Breast epithelium (tissue), 4 donors: ENCODE measurements at places on chromosomes 12 and 14.

- DNase-seq = no peak
Measured at GRCh38 chr12:9758119-9758518, 2.6 kb downstream of the CD69 start.

GRCh38 chr14:75648066-75648838 is 12.4 kb downstream of the ERG28 start:
- DNase-seq = peak; percentile 30

- DNase-seq = no peak
Measured at GRCh38 chr14:50366589-50366988, 30.1 kb downstream of the CDKL1 start.

DNA sequence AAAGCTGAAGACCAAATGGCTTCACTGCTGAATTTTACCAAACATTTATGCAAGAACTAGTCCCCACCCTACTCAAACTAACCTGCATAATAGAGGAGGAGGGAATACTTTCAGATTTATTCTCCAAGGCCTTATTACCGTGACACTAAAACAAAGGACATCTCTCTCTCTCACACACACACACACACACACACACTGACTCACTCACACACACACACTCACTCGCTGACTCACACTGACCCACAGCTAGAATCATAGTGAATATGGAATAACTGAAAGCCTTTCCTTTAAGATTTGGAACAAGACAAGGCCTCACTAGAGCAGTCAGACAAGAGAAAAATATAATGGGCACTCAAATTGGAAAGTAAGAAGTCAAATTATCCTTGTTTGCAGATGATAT is 1014.1 kb downstream of the TMTC2 start:
- no peak for DNase-seq

DNA sequence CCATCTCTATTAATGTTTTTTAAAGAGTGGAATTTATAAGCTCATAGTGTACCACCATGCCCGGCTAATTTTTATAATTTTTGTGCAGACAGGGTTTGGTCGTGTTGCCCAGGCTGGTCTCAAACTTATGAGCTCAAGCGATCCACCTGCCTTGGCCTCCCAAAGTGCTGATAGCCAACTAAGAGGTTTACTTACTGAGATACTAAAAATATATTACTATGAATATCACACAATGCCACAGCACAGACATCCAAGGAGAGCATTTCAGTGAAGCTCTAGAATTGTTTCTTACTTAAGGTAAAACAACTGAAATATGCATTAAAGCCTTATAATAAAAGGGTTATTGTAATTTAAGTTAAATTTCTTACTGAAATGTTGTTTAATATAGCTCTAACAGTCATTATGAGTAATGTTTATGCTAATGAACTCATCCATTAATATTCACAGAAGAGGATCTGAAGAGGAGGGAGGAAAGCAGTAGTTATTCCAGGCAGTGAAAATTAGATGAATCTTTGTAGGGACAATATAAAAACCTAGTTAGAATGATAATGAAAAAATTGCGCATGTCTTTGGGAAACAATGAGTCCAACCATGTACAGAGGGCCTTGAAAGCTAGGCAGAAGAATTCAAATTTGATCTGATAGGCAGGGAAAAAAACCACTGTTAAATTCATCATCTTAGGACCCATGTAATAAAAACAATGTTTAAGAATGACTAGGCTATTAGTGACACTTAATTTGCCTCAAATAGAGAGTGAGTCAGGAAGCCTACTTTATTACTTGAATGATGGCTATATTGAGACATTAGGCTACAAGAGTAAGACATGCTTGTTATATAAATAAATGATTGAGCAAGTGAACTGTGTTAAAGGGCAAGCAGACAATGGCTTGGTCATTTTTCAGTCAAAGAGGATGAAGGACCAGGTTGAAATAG is 99.2 kb downstream of the SLC41A2 start:
- no peak for DNase-seq

- DNase-seq = no peak
Measured at GRCh38 chr12:109009766-109010165, 11.1 kb downstream of the SVOP start.

DNA sequence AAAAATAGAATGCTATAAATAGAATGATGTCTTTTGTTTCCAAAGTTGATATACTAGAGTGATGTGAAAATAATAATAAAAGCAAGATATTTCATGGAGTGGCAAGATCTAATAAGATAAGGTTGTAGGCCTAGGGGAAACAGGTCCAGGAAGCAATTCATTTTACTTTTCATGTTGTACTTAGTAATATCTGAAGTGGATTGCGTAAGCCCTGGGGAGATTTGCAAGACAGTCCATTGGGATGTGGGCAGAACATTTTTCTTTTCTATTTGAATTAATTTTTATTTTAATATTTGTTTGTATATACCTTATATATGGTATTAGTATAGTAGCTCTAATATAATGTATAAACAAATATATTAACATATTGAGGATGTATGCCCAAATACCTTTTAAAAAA is 7.5 kb downstream of the NUBPL start:
- no peak for DNase-seq

DNA sequence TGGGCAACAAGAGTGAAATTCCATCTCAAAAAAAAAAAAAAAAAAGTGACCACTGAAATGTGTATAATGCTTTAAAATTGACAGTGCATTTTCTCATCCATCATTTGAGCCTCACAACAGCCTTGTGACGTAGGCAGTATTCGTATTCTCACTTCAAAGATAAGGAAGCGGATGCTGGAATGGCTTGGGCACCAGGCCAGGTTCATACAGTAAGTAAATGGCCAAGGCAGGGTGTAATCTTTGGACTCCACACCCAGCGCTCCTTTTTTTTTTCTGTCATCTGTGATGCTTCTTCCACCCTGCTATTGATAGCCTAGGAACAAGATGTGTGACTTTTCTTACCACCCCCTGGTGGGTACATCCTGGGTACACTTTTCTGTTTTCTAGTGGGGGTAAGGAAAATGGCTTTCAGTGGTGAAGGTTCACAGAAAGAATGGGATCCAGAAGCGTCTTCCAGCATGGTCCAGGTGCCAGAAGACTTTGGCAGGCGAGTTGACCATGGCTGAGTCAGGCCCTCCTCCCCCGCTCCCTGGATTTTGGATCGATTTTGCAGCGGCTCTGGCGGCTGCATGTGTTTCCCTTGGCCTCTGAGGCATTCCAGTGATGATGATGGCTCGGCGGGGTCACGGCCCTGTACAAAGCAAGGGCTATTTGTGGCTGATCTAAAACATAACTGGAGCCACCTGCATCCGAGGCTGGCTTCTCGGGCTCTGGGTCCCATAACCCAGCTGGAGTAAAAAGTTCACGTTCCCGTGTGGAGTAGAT is 110.6 kb downstream of the CACNA1C start:
- peak; percentile 50 for DNase-seq

GRCh38 chr12:23424685-23425084 is 524.8 kb downstream of the SOX5 start:
- no peak for DNase-seq

DNA sequence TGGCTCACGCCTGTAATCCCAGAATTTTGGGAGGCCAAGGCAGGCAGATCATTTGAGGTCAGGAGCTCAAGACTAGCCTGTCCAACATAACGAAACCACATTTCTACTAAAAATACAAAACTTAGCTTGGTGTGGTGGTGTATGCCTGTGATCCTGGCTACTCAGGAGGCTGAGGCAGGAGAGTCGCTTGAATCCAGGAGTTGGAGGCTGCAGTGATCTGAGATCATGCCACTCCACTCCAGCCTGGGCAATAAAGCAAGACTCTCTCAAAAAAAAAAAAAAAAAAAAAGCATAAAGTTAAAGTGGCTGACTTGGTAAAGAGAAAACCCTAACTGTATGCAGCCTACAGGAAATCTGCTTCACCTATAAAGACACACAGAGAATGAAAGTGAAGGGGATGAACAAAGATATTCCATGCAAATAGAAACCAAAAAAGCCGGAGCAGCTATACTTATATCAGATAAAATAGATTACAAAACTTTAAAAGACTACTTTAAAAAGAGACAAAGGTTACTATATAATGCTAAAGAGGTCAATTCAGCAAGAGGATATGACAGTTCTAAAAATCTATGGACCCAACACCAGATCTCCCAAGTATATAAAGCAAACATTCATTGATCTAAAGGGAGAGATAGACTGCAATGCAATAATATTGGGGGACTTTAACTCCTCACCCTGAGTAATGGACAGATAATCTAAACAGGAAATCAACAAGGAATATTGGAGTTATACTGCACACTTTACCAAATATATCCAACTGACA is 4.1 kb downstream of the CLEC2B start:
- DNase-seq = no peak

DNA sequence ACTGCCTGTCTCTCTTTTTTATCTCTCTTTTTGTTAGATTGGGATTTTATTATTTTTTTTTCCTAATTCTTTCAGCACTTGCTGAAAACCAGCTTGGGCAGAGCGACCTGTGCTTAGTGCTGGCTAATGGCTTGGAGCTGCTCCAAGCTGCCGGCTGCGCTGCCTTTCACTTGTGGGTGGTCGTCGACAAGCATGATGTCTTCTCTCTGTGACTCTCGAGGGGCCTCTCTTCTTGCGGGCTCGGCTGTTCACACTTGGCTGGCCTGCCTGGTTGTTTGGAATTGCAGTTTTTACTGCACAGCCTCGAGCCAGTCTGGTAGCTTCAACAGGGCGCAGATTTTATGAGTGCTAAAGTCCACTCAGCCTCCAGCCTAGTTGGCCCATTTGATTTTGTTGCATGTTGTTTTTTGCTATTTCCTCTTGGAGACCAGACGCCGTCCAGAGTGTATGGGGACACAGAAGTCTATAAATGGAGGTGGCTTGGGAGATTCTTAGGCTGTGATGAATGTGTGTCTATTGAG is 18.6 kb downstream of the TPCN1 start:
- DNase-seq = no peak

GRCh38 chr12:16564675-16565074 is 41.3 kb downstream of the LMO3 start:
- DNase-seq = no peak

DNA sequence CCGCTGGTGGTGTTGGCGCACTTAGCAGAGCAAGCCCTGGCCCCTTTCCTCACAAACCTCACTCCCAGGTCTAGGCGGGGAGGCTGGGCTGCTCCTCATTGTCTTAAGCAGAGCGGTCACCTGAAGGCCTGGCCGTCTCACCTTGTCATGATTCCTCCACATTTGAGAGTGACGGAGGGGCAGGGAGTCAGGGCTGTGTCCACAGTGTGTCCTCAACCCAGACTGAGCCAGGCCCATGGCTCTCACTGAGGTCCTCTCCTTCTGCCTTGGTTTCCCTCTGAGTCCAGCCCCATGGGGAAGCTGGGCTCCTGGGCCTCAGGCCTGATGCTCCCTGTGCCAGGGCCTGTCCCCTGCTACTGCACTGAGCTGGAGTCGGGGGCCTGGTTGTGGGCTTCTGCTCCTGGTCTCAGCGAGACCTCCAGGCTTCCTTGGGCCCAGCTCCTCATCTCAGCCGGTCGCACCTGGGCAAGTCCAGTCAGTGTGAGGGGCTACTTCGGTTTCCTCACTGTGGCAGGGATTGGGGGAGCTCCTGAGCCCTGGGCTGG is 44.9 kb downstream of the KRT80 start:
- DNase-seq = no peak

- no peak for DNase-seq
Measured at GRCh38 chr12:48929551-48929950, 4.3 kb upstream of the FKBP11 start.

DNA sequence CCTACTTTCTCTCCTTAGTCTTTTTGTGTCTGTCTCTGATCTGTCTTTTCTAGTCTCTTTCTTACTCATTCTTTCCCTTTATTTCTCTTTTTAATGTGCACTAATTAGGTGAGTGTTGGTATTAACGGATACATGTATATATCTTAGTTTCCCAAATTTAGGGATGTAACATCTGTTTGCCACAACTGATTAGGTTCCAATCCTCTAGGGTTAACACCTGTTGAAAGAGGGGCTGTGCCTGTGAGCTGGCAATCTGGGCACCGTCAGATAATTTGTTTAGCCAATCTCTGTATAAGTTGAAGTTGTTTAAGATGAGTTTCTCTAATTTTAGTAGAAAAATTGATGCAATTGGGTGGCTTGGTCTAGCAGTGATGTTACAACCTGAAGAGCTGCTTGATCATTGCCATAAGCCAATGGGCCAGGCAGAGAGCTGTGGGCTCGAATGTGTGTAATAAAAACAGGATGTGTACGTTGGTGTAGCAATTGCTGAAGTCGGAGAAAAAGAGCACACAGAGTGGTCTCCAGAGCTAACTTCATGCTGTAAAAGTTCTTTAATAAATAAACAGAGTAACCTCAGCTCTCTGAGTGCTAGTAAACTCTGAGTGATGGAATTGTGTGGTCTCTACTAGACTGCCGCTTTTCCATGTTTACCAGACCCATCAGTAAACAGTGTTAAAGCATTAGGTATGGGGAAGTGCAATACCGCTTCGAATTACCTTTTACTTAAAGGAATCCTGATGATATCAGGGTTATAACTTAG is 18.3 kb upstream of the LYZ start:
- DNase-seq = no peak
